HAP-1 (cell line): ENCODE measurements at places on chromosomes 3 and 15.

GRCh38 chr15:90660195-90660998 lies 56.7 kb upstream of the BLM start:
- DNase-seq = no peak

DNA sequence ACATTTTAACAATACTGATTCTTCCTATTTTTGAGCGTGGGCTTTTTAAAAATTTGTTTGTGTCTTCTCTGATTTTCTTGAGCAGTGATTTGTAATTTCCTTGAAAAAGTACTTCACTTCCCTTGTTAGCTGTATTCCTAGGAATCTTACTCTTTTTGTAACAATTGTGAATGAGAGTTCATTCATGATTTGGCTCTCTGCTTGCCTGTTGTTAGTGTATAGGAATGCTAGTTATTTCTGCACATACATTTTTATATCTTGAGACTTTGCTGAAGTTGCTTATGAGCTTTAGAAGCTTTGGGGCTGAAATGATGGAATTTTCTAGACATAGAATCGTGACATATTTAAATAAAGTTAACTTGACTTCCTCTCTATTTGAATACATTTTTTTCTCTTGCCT lies 582.8 kb upstream of the BCHE start:
- DNase-seq = no peak

GRCh38 chr3:129695230-129695629 lies 88.8 kb upstream of the PLXND1 start:
- DNase-seq = no peak

DNA sequence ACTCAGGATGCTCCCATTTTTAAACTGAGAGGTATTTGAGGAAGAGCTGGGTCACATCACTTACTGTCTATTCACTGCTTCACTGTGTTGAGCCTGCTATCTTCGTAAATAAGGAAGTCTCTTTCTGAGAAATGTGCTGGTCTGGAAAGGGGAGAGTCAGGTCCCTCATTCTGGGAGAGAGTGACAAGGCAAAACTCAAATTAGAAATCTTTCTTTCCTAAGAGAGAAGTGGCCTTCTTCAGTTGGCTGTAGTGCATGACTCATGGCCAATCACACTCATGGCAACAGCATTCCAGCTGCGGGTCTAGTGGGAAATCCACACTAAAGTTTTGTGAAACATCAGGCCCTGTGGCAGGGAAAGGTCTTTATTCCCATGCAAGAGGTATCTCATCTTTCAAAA lies 11.5 kb upstream of the TIMP4 start:
- no peak for DNase-seq

DNA sequence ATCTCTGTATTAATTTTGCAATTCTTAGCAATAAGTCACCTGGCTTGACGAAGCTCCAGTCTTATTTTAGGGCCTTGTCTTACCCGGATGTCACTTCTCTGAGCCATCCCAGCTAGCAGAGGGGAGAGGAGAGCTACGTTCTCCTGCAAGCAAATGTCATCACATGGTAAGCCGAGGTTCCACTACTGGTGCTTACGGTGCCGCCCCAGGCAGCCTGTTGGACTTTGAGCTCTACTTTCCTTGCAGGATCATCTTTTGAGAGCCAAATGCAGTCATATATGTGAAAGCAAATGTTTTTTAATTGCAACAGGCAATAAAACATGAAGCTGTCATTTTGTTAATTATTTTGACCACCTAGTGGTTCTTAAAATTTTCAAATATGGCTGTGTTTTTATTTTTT lies 140.9 kb downstream of the FAM43A start:
- no peak for DNase-seq

GRCh38 chr3:196143708-196144382 lies 62.0 kb upstream of the TFRC start:
- DNase-seq = no peak

DNA sequence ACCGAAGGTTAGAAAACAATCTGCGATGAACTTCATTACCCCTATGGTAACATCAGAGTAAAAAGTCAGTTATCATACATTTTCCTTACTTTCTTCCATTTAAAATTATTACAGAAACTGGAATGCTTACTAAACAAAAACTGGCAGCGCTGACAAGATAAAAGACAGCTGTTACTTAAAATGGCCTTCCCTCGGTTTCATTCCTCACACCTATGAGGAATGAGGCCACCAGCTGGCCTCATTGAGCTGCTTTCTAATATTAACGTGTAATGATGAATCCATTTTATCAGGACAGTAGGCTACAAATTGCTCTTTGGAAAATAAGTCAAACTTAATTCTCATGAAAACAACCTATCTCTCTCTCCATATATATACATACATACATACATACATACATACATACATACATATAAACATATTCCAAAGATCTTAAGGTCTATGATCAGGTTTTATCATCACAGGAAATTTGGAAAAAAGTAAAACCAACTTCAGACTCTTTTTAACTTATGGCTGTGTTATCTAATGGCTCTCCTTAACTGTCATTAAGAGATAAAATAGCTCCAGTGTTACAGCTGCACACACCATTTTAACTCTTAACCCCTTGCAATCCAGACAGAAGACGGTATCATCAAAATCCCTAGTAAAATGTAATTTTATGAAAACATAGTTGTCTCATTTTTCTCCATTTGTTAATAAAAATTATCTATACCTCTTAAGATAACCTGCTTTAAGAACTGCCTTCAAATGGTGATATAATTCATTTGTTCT lies 5.2 kb downstream of the CCNL1 start:
- DNase-seq = no peak

- DNase-seq = peak; percentile 58
These were observed 17.8 kb downstream of the FLNB start for GRCh38 chr3:58025837-58026569.

DNA sequence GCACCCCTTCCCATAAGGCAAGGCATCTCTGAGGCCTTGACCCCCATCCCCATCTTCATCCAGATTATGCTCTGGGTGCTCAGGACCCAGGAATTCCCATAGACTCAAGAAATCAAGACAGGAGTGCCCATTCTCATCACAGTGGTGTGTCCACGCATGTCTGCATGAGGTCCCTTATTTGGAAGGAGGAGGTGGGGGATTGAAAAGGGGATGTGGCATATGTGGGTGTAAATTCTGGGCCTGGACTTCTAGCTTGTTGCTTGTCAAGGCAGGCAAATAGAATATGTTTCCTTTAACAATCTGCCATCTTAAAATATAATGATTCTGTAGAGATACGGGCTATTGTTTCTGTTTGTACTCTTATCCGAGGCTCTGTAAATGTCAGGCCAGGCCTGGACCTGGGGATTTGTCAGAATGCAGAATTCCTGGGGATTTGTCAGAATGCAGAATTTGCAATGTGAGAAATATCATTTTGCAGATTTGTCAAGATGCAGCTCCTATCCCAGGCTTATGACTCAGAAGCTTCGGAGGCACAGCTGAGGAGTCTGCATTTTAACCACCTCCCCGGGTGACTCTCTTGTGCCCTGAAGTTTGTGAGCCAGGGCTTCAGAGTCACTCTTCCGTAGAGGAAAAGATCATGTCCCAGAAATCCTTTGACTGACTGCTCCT lies 157.8 kb downstream of the SV2B start:
- no peak for DNase-seq

DNA sequence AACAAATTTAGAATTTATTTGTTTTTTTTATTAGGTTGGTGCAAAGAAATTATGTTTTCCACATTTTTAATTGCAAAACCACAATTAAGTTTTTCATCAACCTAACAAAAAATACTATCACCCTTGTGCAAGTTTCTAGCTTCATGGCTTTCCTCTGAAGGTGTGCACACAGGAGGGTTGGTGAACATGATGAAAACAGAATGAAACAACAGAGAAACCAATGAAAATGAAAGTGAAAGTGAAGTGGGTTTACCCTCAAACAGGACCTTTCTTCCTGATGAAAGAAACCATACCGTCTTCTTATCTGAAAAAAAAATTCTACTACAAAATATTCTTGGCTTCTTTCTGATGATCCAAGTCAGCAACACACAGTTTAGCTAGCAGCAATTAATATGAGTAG lies 71.9 kb upstream of the FEZF2 start:
- no peak for DNase-seq

- DNase-seq = no peak
These were observed 13.6 kb downstream of the ARL6 start for GRCh38 chr3:97778152-97778551.

DNA sequence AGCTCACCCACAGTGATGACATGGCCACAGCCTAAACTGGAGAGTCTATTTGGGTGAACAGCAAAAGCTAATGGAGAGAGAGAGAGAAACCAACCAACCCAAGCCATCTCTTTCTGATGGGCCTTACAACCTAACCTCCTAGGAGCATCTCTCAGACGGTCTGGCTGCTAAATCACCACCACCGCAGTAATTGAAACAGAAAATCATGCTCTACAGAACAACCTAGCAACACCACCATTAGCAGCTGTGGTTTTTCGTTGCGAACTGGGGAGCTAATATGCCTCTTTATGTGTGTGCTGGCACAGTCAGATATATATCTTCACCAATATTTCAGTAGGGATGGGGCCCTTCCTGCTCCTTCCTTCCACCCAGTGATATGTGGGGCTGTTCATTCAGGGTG lies 166.9 kb upstream of the PROK2 start:
- no peak for DNase-seq

DNA sequence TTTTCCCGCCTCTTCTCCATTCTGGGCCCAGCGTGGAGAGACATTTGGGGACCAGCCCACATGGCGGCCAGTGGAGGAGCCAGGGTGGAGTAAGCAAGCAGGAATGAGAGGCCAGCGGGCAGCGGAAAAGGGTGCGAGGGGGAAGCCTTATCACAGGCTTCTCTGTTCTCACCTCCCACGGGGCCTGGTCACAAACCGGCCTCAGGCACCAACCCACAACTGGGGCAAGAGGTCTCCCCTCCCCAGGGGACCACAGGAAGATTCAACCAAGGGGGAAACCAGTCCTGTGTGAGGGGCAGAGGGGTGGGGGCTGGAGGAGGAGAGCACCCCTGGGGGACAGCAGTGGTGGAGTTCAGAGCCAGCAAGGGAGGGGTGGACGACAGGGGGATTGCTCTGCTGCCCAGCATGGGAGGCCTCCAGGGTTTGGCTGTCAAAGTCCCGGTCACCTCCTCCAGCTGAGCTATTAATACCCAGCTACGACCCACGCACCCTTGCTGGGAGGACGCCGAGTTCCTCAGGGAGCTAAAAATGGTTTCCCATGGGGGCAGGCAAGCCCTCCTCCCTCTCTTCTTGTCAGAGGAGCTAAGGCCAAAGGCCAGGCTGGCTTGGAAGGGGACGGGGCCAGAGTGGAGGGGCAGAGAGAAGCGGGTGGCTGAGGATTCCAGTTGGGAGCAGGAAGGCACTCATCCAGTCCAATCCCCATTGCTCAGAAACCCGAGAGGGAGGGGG lies 23.8 kb upstream of the RPL29 start:
- no peak for DNase-seq

DNA sequence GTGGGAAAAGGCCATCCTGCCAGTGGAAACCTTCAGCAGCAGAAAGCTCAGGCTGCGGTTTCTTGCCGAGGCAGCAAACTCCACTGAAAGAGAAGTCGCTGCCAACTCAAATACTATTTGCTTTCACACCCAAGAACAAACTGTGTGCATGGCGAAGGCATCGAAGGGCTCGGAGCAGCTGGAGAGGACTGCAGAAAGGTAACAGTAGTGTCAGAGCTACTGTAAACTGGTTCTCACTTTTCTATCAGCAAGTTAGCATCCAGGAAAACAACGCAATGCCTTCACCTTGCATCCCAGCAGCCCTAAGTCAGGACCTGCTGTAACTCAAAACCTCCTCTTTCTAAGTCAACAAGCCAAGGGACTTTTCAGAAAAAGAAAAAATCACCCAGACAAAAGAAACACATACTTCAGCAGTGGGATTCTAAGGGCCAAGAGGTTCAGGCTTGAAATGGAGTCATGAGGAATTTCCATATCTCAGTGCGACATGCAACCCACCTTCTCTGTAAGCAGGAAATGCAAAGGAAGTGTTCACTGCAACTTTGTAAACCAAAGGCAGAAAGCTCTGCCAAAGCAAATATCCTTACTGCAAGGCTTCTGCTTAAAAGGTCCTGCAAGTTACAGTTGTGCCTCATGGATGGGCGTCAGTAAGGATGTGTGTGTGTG lies 193.5 kb downstream of the FOXP1 start:
- no peak for DNase-seq

DNA sequence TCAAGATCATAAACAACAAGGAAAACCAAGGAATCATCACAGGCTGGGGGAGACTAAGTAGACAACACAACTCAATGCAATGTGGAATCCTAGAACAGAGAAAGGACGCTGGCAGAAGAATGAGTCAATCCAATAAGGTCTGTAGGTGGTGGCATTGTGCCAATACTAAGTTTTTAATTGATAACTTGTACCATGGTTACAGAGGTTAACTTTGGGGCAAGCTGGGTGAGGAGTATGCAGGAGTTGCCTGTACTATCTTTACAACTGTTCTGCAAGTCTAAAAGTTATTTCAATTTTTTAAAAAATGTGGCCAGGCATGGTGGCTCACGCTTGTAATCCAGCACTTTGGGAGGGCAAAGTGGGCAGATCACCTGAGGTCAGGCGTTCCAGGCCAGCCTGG lies 46.2 kb downstream of the RORA start:
- no peak for DNase-seq

DNA sequence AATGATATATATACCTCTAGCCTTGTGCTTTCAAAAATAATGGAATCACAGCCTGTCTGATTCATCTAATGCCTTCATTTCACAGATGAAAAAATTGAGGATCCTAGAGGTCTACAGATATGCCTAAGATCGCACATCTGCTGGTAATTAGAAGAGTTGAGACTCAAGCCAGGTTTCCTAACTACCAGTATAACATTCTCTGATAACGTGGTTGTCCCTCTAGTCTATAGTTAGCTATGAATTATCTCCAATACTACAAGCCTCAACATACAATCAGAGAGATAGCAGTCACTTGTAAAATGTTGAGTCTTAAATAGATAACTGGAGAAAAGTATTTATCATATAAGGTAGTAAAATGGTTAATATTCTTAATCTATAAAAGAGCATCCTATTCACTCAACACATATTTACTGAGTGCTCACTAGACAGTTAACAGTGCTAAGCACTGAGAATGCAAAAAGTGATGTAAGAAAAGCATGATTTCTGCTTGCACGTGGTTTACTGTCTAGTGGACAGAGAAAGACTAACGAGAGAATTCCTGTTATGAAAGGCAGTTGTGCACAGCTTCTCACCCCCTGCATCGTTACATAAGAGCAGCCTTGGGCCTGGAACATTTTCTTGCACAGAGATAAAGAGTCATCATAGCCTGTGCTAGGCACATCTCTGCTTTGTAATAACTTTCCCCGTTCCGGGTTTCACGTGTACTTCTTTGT lies 4.9 kb upstream of the ENTPD3 start:
- no peak for DNase-seq
